Tongue (tissue), 3 donors: ENCODE measurements at places on chromosomes 6 and 20. TPM values are rescaled to one million over a fixed set of nuclear protein-coding genes. Genes with fewer than 3 reads are reported as not detected.

NKX2-2 gene
- total RNA-seq, result 0.21 TPM

SSTR4 gene
- total RNA-seq, result not detected

FUT9 gene
- under 0.01 TPM for total RNA-seq

UBD gene
- not detected for total RNA-seq

ZNF311 gene
- total RNA-seq, result 1.5 TPM

PRICKLE4 gene
- total RNA-seq, result 4.4 TPM

CLDN20 gene
- total RNA-seq, result not detected

TAAR8 gene
- total RNA-seq, result not detected

EPB41L2 gene
- 208 TPM for total RNA-seq

BHLHE23 gene
- not detected for total RNA-seq

DNA sequence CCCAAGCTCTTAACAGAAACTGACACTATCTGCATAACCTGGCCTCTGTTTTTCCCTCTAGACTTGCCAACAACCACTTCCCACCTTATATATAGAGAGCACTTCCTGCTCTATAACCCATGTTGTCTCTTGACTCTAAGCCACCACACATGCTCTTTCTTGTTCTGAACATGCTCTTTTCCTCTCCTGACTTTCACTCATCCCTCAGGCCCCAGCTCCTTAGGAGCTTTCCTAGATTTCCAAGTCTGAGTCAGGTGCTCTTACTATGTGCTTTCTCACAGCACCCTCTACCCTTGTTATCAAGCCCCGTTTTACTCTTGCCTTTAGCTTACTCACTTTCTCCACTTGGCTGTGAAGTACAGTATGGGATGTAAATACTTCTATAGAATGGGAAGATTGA lies 143.9 kb upstream of the EYA4 start:
- DNase-seq, result no peak

- DNase-seq, result no peak
Measured at GRCh38 chr6:30893666-30894065, 9.3 kb downstream of the DDR1 start.

GRCh38 chr6:160222491-160222890 lies 36.1 kb downstream of the SLC22A2 start:
- DNase-seq, result no peak

- no peak for DNase-seq
Measured at GRCh38 chr20:36854348-36855240, 21.3 kb upstream of the TLDC2 start.

DNA sequence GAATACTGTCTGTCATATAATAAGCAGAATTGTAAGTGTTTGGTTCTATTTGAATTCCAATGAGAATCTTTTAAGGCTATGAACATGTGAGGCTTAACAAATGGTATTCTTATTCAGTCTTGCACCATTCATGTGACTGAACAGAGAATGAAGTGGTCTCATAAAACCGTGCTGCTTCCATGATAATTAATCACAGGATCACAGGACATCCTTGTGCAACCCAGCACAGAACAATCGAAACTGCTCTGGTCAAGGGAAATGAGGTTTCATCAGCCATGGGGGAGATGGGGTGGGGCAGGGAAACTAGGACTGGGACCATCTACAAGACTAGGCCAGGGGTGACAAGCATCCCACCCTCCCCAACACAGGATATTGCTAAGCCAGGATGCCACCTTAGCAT lies 6.0 kb downstream of the PPIL6 start:
- DNase-seq, result no peak

GRCh38 chr6:3229566-3230178 lies 2.2 kb upstream of the TUBB2B start:
- DNase-seq, result peak; percentile 50

GRCh38 chr6:168192901-168193815 lies 114.1 kb upstream of the FRMD1 start:
- no peak for DNase-seq

DNA sequence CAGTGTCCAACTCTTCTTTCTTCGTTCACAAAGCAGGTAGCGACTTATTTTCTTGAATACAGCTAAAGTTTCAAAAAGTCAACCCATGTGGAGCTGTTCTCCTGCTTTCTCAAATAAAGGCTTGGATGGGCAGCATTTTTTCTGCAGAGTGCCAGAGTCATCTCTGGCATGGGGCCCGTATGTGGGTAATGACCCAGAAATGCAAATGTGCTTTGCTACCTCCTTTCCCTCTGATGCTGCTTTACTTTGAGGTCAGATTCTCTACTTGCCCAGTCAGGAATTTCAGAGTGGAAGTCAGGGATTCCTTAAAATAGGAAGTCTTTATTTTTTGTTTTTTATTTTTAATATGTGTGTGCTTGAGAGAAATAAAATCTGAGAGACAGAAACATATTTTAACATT lies 4.9 kb downstream of the NKAIN2 start:
- DNase-seq, result peak; percentile 5

- DNase-seq, result no peak
Measured at GRCh38 chr6:57201718-57202117, 20.4 kb downstream of the RAB23 start.

DNA sequence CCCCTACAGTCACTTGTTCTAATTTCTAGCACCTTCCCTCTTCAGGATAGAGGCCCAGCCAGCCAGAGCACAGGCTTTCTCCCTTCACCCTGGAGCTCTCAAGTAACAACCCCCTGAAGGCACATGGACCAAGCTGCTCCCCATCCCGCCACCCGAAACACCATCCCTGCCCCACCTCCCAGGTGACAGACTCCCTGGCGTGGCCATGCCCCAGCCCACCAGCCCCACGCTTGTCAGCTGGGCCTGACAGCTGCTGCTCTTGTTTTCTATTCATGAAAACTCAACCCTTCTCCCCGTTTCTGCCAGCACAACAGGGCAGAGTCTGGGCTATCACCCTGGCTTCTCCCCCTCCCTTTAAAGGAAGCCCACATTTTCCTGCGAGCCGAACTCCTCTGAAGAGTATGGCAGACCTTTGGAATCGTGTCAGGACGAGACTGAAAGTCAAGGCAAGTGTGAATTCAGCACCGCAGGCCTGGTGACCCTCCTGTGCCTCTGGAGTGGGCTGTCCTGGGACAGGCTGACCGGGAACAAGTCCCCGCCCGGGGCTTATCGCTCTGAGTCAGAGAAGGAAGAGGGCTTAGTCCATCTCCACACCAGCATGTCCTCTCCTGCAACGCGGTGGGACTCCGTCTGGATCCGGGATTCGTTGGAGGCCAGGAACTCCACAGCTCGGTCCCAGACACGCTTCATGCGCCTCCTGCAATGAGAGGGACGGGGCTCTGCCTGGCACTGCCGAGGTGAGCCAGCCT lies 16.7 kb downstream of the LEMD2 start:
- DNase-seq, result no peak

DNA sequence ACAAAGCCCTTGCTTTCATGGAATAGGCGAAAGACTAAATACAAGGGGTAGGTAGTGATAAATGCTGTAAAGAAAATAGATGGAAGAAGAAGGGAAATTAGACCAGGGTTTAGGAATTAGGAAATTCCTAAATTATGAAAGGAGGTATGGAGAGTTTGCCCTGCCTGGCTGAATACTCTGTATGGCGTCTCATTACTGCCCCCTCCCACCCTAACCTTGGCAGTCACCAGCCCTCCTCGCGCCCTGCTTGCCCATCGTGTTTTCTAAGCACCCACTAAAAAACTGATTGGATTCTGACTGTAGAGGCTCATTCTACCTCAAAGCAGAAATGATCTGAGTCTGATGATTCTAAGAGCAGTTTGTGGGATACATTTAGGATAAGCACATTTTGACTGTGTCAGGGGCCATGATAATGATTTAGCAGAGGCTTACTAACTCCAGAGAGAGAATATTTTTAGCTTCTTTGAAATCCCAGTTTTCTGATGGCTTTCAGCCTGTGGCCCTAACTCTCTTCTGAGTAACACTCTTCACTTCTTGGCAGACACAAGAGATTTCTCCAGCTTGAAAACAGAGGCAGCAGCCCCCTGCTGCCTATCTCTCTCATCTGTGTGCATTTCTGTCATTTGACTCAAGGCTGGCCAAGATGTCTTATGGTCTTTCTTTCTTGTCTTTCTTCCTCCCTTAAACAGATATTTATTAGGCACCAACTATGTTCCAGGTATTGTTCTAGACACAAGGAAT lies 1.4 kb upstream of the CHD6 start:
- peak; percentile 22 for DNase-seq

- peak; percentile 82 for DNase-seq
Measured at GRCh38 chr6:108589244-108589791, 28.6 kb downstream of the FOXO3 start.

- no peak for DNase-seq
Measured at GRCh38 chr6:150269857-150270223, 99.0 kb upstream of the IYD start.

DNA sequence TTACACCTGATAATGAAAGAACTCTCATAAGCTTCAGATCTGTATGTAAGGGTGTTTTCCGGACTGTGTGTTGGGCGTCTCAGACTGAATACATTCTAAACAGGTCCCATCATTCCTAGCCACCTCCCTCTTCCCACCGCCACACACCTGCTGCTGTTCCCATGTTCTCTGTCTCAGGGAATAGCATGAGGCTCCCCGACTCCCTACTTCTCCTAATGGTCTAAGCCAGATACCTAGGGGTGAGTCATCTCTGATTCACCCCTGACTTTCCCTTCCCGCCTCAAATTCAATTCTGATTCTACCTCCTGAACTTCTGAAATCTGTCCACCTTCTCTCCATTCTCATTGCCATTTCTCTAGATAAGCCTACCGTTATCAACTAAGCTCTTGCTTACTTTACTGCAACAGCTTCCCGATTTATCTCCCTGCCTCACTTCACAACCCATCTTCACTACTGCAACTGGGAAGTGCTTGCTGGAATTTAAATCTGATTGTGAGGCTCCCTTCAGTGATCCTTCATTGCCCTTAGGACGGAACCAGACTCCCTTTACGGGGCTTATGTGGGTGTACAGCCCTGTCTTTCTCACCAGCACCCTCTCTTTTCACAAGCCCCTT lies 1.6 kb downstream of the TMEM14A start:
- no peak for DNase-seq

- DNase-seq, result no peak
Measured at GRCh38 chr6:3765415-3765814, 13.9 kb upstream of the PXDC1 start.

DNA sequence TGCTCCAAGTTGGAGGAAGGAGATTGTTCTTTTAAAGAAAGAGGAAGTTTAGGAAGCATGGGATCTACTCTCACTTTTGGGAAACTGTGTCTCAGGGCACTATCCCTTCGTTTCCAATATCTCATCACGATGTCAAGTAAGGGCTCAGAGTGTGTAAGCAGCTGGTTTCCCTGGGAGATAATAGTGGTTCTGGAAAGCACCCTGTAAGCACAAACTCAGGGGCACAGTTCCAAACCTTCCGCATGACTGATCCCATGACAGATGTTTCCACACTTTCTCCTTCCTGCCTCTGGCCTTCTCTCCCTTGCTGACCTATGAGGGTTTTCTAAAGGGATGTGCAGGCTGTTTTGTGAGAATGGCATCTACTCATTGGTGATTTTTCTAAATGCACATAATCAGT lies 33.9 kb downstream of the ADTRP start:
- DNase-seq, result peak; percentile 53

DNA sequence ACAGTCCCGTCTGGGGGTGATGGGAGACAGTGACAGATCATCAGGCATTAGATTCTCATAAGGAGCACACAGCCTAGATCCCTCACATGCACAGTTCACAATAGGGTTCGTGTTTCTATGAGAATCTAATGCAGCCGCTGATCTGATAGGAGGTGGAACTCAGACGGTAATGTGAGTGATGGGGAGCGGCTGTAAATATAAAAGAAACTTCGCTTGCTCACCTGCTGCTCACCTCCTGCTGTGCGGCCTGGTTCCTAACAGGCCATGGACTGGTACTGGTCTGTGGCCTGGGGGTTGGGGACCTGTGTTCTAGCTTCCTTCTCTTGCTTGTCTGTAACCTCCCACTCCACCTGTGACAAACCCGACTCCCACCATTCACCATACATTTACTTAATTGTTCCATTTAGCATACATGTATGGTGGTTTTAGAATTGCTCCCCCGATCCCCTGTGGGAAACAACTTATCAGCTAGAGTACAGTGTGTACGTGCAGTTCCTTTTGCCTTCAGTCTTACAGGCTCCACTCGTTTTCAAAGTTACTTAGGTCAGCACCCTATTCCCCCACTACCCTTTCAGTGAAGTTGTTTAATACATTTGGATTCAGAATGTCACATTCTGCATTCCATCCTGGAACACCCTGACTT lies 4.0 kb downstream of the MANBAL start:
- no peak for DNase-seq

DNA sequence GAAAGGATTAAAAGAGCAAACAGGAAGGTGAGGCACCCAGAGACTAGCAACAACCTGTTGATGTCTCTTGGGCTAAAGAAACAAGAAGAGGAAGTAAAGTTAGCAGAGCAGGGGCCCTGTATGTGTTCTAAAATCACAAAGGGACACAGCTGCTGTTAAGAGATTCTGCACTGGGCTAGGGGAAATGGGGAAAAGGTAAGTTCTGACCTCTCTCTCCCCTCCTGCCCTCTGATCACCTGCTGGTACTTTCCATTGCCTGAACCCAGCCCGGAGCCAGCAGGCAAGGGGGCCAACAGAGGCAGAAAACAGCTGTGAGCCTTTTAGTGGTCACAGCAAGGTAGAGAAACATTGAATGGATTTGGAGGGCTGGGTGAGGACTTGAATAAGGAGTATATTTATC lies 13.5 kb upstream of the CNR1 start:
- DNase-seq, result no peak

- DNase-seq, result no peak
Measured at GRCh38 chr6:84801250-84801649, 36.9 kb upstream of the TBX18 start.

GRCh38 chr6:107786709-107787588 lies 37.2 kb downstream of the SCML4 start:
- DNase-seq, result peak; percentile 96

DNA sequence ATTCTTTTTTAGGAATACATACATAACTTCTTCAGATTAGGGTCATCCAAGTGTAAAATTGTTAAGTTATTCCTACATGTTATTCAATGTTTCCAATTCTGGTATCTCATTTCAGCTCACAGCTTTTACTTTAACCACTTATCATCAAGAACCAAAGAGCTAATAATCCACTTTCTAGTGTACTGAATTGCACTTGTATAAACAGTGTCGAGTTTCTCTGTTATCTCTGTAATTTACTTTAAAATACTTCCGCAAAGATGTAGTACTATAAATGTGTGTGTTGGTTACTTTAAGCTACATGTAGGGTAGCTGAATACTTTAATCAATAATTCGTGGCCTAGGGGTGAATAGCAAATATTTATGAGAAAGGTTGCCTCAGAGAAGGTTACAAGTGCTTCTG lies 8.8 kb upstream of the GJA1 start:
- DNase-seq, result no peak

GRCh38 chr6:33705268-33705885 lies 6.1 kb downstream of the UQCC2 start:
- DNase-seq, result no peak

DNA sequence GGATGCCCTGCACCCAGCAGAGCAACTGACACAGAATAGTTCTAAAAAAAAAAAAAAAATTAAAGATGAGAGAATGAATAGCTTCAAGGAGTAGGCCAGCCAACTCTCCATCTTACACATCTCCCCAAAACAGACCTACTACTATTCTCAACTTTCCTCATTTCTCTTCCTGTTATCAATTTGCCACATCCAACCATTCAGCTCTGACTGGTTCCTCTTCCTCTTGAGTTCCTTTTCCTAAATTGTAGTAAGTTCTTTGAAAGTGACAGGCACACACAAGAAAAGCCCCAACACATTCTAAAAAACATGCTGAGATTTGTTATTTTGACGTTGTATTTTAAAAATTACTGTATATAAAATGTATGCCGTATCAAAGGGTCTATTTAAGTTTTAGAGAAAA lies 117.2 kb downstream of the PDSS2 start:
- DNase-seq, result no peak

GRCh38 chr20:10060226-10060625 lies 25.4 kb downstream of the ANKEF1 start:
- DNase-seq, result no peak

GRCh38 chr6:36733300-36733699 lies 35.7 kb downstream of the RAB44 start:
- no peak for DNase-seq
